ENCODE measurements at places on chromosomes 4 and X. TPM values are rescaled to one million over a fixed set of nuclear protein-coding genes. Genes with fewer than 3 reads are reported as not detected.

ZNF674 gene
- 1.8 TPM for total RNA-seq

MAGEA9 gene
- not detected for total RNA-seq

LRAT gene
- under 0.01 TPM for total RNA-seq

RAB33A gene
- total RNA-seq, result 10.1 TPM

ITIH6 gene
- total RNA-seq, result not detected

TEC gene
- 0.59 TPM for total RNA-seq

COX7B2 gene
- not detected for total RNA-seq

PGAM4 gene
- total RNA-seq, result not detected

PGK1 gene
- 240 TPM for total RNA-seq

HSPA4L gene
- total RNA-seq, result 3.6 TPM

TLR10 gene
- not detected for total RNA-seq

RBMX gene
- total RNA-seq, result 298 TPM

FREM3 gene
- not detected for total RNA-seq

CUL4B gene
- 40.6 TPM for total RNA-seq

Measured in bronchus fibroblast of lung (primary cell).